ENCODE measurements at places on chromosomes 4 and X.
A peak's percentile ranks its signal among the peaks of the same experiment; 100 is the strongest.

- no peaks in the 10 kb centered on the region for H3K36me3 ChIP-seq
- no peaks in the 10 kb centered on the region for H3K27me3 ChIP-seq
- no peak overlapping the region for H3K4me3 ChIP-seq
- no peaks in the 10 kb centered on the region for H3K4me1 ChIP-seq
These were observed 40.8 kb downstream of the LRBA start for GRCh38 chr4:150974252-150974640.

- H3K27me3 ChIP-seq = no peaks in the 10 kb centered on the region
- H3K27ac ChIP-seq = no peak overlapping the region
- H3K36me3 ChIP-seq = no peaks in the 10 kb centered on the region
These were observed 1257.3 kb upstream of the DIAPH2 start for GRCh38 chrX:95427389-95427788.

- H3K27ac ChIP-seq = no peak overlapping the region
- no peaks in the 10 kb centered on the region for H3K27me3 ChIP-seq
- H3K36me3 ChIP-seq = no peaks in the 10 kb centered on the region
- H3K4me3 ChIP-seq = no peak overlapping the region
These were observed 22.4 kb downstream of the PCDH18 start for GRCh38 chr4:137509855-137510282.

DNA sequence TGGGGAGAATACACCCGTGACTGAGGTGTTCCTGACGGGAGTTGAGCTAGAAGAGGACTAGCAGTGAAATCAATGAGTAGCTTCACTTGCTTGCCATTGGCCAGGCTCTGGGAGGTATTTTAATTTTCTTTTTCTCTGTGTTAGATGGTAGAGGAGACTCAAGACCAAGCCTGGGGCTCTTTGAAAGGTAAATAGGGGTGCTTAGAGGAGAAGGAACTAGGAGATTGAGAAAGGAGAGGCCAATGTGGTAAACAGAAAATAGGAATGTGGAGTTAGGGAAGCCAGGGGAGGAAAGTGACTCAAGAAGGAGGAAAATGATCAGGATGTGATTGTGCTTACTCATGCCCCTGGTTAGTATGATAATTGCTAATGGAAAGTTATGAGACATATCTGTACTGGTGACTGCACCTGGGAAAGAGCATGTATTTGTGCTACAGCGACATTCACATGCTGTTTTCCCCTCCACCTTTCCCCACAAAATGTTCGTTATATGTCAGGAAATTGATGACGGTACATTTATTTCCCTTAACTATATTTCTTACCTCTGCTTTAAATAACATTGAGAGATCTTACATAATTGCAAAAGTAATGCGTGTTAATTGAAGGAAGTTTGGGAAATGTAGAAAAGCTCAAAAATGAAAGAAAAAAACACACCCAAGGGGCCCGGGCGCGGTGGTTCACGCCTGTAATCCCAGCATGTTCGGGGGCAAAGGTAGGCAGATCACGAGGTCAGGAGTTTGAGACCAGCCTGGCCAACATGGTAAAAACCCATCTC lies 16.9 kb upstream of the LRBA start:
- DNase-seq = no peak
- no peak overlapping the region for H3K27ac ChIP-seq
- no peak overlapping the region for H3K4me3 ChIP-seq
- H3K36me3 ChIP-seq = no peaks in the 10 kb centered on the region
- H3K27me3 ChIP-seq = no peaks in the 10 kb centered on the region

GRCh38 chr4:123288309-123289025 lies 108.1 kb upstream of the SPRY1 start:
- H3K36me3 ChIP-seq = no peaks in the 10 kb centered on the region
- H3K27ac ChIP-seq = no peak overlapping the region
- H3K27me3 ChIP-seq = no peaks in the 10 kb centered on the region

- no peaks in the 10 kb centered on the region for H3K36me3 ChIP-seq
- H3K4me1 ChIP-seq = no peaks in the 10 kb centered on the region
- no peak for DNase-seq
- H3K27ac ChIP-seq = no peak overlapping the region
- H3K27me3 ChIP-seq = no peaks in the 10 kb centered on the region
These were observed 214.4 kb upstream of the PPP1R2C start for GRCh38 chrX:42992199-42992943.

DNA sequence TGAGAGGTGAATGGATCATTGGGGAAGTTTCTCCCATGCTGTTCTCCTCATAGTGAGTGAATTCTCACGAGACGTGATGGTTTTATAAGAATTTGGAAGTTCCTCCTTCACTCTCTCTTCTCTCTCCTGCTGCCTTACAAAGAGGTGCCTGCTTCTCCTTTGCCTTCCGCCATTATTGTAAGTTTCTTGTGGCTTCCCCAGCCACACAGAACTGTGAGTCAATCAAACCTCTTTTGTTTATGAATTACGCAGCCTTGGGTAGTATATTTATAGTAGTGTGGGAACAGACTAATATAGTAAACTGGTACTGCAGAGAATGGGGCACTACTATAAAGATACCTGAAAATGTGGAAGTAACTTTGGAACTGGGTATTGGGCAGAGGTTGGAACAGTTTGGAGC lies 7.8 kb upstream of the CTAG2 start:
- no peak overlapping the region for H3K4me3 ChIP-seq
- no peaks in the 10 kb centered on the region for H3K4me1 ChIP-seq
- no peak overlapping the region for H3K27ac ChIP-seq
- no peaks in the 10 kb centered on the region for H3K27me3 ChIP-seq

DNA sequence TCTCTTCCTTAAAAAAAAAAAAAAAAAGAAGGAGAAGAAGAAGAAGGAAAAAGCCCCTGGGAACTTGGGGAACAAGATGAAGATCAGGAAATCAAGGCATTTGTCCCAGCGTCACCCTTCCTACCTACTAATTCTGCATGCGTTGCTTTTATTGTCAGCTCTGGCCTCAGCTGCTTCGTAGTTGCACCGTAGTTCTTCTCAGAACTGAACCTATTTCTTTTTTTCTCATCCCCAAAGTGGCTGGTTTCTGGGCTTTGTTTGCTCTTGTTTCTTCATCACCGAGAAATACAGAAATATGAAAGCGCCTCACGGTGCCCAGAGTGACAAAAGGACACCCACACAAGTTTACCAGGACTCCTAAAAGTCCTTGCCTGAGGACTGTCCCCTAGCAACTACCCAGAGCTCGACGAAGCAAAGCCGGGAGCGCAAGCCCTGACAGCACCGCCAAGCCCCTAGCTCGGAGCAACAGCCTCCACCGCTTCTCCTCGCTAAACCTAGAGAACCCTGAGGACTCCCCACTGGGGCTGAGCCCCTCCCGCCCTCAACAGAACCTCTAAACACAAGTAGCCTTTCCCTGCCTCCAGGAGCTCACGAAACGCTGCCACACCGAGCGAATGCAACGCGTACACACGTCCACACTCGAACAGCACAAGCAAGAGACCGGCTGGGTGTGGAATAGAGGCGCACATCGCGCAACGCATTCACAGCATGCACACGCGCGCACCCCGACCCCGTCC lies 710 bp downstream of the PRKG2 start:
- DNase-seq = no peak
- H3K27ac ChIP-seq = no peak overlapping the region
- H3K27me3 ChIP-seq = peaks cover 36% of the 10 kb centered on the region
- H3K36me3 ChIP-seq = no peaks in the 10 kb centered on the region
- H3K4me3 ChIP-seq = peak overlapping the region; percentile 21

DNA sequence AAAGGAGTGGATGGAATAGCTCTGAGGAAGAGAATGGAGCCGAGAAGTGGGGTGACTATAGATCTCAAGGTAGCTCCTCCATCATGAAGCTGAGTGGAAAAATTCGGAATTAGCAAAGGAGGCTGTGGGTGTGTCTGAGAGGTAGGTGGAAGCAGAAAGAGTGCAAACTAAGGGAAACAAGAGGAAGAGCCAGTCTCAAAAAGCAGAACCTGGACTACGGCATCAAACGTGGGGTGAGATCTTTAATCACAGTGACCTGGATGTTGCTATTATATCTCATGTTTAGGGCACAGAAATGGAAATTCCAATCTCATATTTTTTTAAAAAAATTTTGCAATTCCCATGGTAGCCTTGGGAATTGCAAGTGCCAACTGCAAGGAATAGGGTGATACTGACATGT lies 162.5 kb upstream of the RASGEF1B start:
- H3K27ac ChIP-seq = no peak overlapping the region
- H3K4me3 ChIP-seq = no peak overlapping the region
- peaks cover 9% of the 10 kb centered on the region for H3K4me1 ChIP-seq
- no peak for DNase-seq

GRCh38 chr4:119130365-119131065 lies 5.1 kb upstream of the MYOZ2 start:
- H3K4me1 ChIP-seq = peaks cover 48% of the 10 kb centered on the region
- H3K4me3 ChIP-seq = no peak overlapping the region
- H3K27ac ChIP-seq = peak overlapping the region; percentile 91
- H3K27me3 ChIP-seq = no peaks in the 10 kb centered on the region
- no peaks in the 10 kb centered on the region for H3K36me3 ChIP-seq

GRCh38 chr4:4386736-4387392 lies at the start of gene NSG1:
TSS of gene NSG1 (plus strand) at chr4:4387102. CDS start at chr4:4387630, 528 bp downstream.
- no peak within 1 kb of the TSS for H3K27ac ChIP-seq
- H3K4me1 ChIP-seq = peaks cover 38% of the 10 kb centered on the region
- no peak for DNase-seq
- peak within 1 kb of the TSS; percentile 56 for H3K4me3 ChIP-seq

DNA sequence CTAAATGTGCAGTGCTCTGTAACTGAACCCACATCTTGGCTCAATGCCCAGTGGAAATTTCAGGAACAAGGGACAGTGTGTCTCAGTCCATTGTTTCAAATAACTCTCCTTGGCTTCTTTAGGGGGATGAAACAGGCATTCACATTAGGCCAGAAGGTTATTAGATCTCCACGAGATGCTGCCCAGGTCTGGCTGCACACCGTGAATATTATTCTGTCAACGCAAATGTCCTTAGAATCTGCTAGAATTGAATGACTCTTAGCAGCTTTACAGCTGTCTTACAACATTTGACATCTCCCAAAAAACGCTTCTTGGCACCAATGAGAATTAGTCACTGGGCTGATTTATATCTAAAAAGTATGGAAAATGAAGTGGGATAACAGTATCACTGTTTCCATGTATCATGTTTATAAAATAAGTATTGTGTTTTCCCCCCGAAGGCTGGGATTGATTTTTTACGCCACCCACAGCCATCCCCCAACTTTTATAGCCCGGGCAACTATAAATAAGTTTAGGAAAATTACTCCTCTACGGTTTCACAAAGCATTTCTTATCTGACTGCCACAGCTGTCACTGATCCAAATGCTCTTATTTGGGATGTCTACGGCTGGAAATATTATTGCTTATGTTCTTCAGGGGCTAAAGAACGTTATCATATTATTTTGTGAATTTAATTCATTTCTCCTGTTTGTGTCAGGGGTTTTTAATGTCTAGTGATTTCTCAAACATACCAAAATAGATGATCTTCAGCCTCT lies 559.7 kb upstream of the FAT1 start:
- H3K4me1 ChIP-seq = no peaks in the 10 kb centered on the region
- DNase-seq = no peak
- H3K4me3 ChIP-seq = no peak overlapping the region
- H3K27me3 ChIP-seq = no peaks in the 10 kb centered on the region

- DNase-seq = no peak
- no peaks in the 10 kb centered on the region for H3K27me3 ChIP-seq
- no peak overlapping the region for H3K27ac ChIP-seq
- no peaks in the 10 kb centered on the region for H3K4me1 ChIP-seq
These were observed 135.6 kb upstream of the CXXC4 start for GRCh38 chr4:104630272-104630671.

GRCh38 chr4:74555231-74555630 lies 110.3 kb downstream of the AREG start:
- H3K27me3 ChIP-seq = no peaks in the 10 kb centered on the region
- no peak overlapping the region for H3K27ac ChIP-seq
- H3K4me1 ChIP-seq = no peaks in the 10 kb centered on the region
- no peak for DNase-seq

DNA sequence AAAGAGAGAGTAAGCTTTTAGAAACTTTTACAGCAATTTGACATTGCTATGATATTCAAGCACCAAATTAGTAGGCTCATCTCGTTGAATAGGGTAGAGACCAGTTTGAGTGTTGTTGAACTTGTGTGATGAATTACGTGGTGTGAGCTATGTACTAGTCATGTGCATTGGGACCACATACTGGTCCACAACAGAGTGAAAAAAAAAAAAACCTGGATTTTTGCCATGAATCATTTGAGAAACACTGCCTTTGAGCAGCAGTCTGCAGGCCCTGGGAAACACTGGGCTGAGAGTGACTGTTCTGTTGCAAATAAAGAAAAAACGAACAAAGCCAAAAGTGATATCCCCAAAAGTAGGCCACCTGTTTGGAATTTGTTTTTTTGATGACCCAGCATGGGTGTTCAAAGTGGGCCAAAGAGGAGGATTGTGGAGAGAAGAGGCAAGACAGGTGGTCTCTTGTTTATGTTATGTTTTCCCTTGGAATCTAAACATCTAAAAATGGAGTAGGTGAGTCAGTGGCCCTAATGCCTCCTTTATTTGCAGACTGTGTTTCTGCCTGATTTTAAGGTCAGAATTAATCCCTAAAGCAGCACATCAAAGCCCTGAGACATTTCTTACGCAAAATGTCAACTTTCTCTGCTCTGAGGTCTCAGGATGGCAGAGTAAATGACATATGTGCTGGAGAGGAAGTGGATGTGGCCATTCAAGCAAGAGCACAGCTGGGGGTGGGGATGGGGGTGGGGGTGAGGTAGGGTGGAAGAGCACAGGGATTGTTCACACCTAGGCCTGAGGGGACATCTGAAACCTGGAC lies 33.5 kb downstream of the TAF7L start:
- H3K27me3 ChIP-seq = no peaks in the 10 kb centered on the region
- DNase-seq = no peak
- H3K4me3 ChIP-seq = no peak overlapping the region

- DNase-seq = no peak
- H3K27me3 ChIP-seq = no peaks in the 10 kb centered on the region
- no peak overlapping the region for H3K27ac ChIP-seq
- H3K4me1 ChIP-seq = no peaks in the 10 kb centered on the region
- H3K36me3 ChIP-seq = no peaks in the 10 kb centered on the region
- H3K4me3 ChIP-seq = no peak overlapping the region
These were observed 59.0 kb downstream of the EVC start for GRCh38 chr4:5770051-5770450.

GRCh38 chr4:147865926-147866325 lies 134.0 kb downstream of the ARHGAP10 start:
- H3K4me3 ChIP-seq = no peak overlapping the region
- no peak for DNase-seq
- no peaks in the 10 kb centered on the region for H3K36me3 ChIP-seq
- H3K27ac ChIP-seq = no peak overlapping the region

DNA sequence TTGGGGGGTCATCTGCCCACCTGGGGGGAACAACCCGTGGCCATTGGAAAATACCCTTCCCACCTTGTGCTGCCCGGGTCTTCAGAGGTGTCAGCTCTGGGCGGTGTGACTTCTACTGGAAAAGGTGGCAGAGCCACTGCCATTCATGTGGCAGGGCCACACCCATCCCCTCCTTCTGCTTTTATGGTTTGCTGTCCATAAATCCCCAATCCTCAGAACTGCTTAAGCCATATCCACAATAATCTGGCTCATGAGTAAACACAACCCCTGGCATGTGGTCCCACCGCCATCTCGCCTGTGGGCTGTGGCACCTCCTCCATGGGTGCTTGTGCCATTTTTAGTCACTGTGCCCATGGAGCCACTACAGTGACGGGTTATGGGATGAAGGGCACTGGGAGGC lies 20.6 kb downstream of the SORCS2 start:
- no peaks in the 10 kb centered on the region for H3K36me3 ChIP-seq
- H3K4me3 ChIP-seq = no peak overlapping the region
- no peaks in the 10 kb centered on the region for H3K27me3 ChIP-seq
- H3K4me1 ChIP-seq = peaks cover 7% of the 10 kb centered on the region
- no peak overlapping the region for H3K27ac ChIP-seq

- no peaks in the 10 kb centered on the region for H3K27me3 ChIP-seq
- no peak overlapping the region for H3K27ac ChIP-seq
- H3K4me1 ChIP-seq = no peaks in the 10 kb centered on the region
These were observed 29.9 kb upstream of the CPLX1 start for GRCh38 chr4:855880-856224.
